ENCODE measurements at places on chromosomes 16 and 17.

- no peak overlapping the region for H3K4me3 ChIP-seq
- H3K27ac ChIP-seq = peak overlapping the region; percentile 79
- DNase-seq = no peak
Observed at GRCh38 chr16:3101841-3102470, 2.9 kb upstream of the ZSCAN10 start.

GRCh38 chr17:78694805-78695531, 87.1 kb downstream of the CYTH1 start:
- peaks cover 93% of the 10 kb centered on the region for H3K36me3 ChIP-seq
- no peak for DNase-seq
- H3K4me1 ChIP-seq = no peaks in the 10 kb centered on the region

DNA sequence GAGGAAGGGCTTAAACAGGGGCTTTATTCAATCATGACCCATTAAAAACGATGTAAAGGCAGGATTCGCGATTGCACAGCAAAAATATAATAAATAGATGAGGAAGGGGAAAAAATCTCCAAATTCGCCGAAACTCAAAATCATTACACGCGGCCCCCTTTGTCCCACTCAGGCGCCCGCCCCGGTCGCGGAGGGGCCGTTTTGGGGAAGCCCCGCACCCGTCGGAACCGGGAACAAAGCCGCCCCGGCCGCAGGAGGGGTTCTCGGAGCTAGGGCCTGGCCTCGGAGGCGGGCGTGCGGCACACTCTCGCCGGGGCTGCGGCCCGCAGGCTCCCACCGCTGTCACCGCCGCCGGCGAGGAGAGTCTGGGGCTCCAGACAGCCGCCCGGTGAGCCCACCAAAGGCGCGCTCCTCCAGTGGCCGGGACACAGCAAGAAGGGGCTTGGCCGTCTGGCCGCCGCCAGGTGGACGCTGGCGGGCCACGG, 521 bp downstream of the C16orf87 start:
- H3K27ac ChIP-seq = peak overlapping the region; percentile 88
- peak; percentile 80 for DNase-seq
- H3K4me3 ChIP-seq = peak overlapping the region; percentile 83
- H3K4me1 ChIP-seq = peaks cover 9% of the 10 kb centered on the region
- H3K36me3 ChIP-seq = no peaks in the 10 kb centered on the region

DNA sequence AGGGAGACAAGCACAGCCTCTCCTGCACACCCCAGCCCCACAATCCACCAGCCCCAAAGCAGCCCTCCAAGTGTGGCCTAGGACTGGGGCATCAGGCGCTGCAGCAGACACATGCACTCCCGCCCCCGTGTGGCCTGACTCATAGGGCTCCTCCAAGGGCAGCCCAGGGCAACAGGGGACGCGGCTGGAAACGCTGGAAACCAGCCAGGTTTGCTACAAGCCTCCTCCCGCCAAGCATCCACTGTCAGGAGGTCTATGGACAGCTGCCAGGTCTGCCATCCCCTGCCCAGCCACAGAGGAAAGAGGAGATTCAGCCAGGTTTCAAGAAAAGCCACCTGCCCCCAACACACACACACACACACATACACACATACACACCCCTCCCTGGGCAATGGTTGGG, 25.8 kb downstream of the SRCIN1 start:
- H3K27ac ChIP-seq = no peak overlapping the region
- no peak for DNase-seq
- H3K27me3 ChIP-seq = peaks cover 73% of the 10 kb centered on the region
- H3K36me3 ChIP-seq = no peaks in the 10 kb centered on the region

GRCh38 chr16:86317813-86318650, 192.3 kb upstream of the FOXF1 start:
- DNase-seq = no peak
- H3K36me3 ChIP-seq = no peaks in the 10 kb centered on the region
- H3K4me1 ChIP-seq = no peaks in the 10 kb centered on the region
- peaks cover 14% of the 10 kb centered on the region for H3K27me3 ChIP-seq
- no peak overlapping the region for H3K4me3 ChIP-seq

Measured in upper lobe of right lung (tissue), 1 donor.